ENCODE measurements at places on chromosomes 11 and 22.
A peak's percentile ranks its signal among the peaks of the same experiment; 100 is the strongest.

DNA sequence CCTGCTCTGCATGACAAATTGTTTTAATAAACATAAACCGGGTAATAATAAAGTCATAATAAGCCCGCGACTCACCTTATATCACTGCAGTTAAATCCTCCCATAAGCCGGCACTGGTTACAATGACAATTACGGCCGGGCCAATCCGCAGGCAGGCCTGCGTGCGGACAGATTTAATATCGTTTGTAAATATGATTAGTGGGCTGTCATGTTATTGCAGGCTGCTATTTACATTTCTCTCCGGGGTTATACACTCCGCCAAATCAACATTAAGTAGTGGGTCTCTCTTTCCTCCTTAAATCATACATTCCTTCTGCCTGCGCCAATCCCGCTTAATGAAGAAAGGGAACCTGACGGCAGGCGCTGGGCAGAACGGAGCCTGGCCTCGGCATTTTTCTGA lies 51.8 kb upstream of the LMO1 start:
- no peak for DNase-seq

- no peak for DNase-seq
Observed at GRCh38 chr11:8038811-8039529, 42.0 kb upstream of the TUB start.

- peak; percentile 95 for DNase-seq
Observed at GRCh38 chr22:46267431-46268279, at the start of gene TTC38. Gene TTC38 (plus strand): TSS chr22:46268008. CDS start chr22:46268040, 32 bp downstream.

DNA sequence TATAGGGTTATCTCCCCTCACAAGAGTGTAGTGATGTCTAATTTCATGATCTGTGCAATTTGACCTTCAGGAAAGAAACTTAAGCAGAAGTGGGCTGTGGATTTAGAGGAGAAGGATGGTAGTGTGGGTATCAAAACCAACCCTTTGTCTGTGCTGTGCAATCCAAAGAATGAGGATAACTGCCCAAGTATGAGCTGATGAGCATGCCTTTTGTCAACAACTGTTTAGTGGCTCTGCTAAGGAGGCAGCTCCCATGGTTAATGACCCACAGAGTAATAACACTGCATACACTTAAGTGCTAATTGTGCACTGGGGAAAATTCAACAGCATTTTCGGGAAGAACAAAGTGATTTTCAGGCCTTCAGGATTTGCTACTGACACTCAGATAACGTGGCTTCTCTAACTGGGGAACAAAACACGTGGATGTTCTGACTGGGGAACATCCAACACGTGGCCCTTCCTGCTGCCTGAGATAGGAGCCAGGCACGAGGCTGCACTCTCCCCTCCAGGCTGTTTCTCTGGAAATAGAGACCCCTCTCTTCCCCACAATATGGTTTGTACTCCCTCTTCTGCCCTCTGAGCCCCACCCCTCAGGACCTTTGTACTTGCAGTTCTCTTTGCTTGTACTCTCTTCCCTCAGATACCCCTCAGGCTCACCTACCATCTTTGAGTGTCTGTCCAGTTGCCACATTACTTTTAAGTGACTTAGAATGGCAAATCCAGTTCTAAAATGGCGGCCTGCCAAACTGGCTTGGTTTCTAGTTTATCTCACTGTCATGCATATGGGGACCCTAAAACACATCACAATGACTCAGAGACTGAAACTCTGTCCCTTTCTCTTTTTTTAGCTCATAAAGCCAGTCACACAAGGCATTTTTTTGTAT lies 234.9 kb upstream of the POU2AF2 start:
- no peak for DNase-seq

GRCh38 chr11:128868841-128869671 lies 2.0 kb upstream of the KCNJ1 start:
- DNase-seq: no peak

DNA sequence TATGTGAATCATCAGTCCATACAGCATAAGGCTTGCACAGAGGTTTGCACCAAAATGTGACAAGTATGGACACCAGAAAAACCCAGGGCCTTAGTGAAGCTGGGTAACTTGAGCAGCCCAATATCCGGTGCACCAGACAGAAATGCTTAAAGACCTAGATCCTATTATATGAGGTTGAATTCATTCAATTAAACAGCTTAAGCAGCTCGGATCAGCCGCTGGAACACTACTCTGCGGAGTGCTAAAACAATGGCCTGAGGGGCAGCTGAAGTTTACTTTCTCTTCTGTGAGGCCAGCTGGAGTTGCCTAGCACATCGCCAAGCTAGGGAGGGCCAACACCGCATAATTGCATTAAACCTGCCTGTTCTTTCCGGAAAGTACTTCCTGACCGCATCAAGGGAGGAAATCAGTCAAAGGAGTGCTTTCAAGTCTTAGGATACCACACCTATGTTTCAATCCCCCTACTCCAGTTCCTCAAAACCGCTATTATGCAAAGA lies 17.0 kb upstream of the FAM181B start:
- peak; percentile 10 for DNase-seq

- DNase-seq: peak; percentile 56
Observed at GRCh38 chr11:125299061-125299615, 134.6 kb downstream of the PKNOX2 start.

DNA sequence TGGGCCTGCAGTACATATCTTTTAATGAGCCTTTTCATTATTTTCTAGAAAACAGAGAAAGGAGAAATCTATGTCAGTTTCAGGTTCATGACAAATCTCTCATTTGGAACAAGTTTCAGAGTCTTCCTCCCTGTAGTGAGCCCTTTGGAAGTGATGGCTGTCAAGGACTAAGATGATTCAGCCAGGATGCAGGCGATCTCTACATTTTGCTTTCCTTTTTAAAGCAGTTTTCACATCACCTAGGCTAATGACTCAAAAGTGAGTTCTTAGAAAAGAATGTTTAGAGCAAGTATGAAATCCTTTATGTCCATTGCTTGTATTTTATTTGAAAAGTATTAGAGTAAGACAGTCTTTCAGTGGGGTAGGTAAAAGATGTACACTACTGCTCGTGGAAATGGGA lies 130.1 kb downstream of the TRPC6 start:
- no peak for DNase-seq

GRCh38 chr22:38631724-38632123 lies 24.5 kb downstream of the FAM227A start:
- DNase-seq: no peak

DNA sequence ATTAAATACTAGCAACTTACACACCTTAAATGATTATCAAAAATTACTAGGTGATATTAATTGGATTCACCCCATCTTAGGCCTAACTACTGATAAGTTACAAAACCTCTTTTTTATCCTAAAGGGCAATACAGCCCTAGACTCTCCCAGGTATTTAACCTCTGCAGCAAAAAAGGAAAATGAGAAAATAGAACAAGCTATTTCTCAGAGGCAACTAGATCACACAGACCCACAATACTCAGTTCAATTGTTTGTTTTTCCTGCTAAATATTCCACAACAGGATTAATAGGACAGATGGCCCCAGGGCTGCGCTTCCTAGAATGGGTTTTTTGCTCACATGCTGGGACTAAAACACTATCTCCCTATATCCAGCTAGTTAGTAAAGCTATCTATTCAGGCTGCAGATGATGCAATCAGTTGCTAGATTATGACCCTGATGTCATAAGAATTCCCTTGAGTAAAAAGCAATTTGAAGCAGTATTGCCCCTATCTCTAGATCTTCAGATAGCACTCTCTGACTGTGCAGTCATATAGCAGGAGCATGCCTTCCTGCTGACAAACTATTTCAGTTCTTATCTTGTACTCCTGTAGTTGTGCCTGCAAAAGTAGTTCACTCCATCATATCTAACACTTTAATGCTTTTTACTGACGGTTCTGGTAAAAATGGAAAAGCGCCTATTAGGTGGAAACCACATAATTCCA lies 1595.5 kb upstream of the TENM4 start:
- DNase-seq: no peak

- no peak for DNase-seq
Observed at GRCh38 chr11:10758957-10759356, 7.9 kb downstream of the CTR9 start.

GRCh38 chr11:86632499-86633269 lies 39.7 kb downstream of the ME3 start:
- no peak for DNase-seq

- DNase-seq: peak; percentile 60
Observed at GRCh38 chr11:122341477-122341876, 225.5 kb upstream of the BLID start.

DNA sequence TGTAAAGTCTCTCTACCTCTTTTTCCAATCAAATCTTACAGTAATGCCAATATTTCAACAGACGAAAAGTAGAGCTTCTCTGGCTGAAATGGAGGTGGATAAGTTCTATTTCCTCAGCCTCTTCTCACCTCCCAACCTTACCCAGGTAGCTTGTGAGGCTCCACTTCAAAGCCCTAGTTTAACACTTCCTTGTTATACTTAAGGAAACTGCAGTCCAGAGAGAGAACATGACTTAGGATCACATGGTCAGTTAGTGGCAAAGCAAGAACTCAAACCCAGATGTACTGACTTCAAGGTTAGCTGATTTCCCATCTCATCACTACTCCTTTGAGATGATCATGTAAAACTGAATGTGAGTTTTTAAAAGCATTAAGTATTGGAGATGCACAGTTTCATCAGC lies 32.5 kb downstream of the PAK1 start:
- no peak for DNase-seq

All from muscle of leg (tissue), 16 donors.